ENCODE measurements at places on chromosomes 3 and 15. TPM values are rescaled to one million over a fixed set of nuclear protein-coding genes. Genes with fewer than 3 reads are reported as not detected.

DNA sequence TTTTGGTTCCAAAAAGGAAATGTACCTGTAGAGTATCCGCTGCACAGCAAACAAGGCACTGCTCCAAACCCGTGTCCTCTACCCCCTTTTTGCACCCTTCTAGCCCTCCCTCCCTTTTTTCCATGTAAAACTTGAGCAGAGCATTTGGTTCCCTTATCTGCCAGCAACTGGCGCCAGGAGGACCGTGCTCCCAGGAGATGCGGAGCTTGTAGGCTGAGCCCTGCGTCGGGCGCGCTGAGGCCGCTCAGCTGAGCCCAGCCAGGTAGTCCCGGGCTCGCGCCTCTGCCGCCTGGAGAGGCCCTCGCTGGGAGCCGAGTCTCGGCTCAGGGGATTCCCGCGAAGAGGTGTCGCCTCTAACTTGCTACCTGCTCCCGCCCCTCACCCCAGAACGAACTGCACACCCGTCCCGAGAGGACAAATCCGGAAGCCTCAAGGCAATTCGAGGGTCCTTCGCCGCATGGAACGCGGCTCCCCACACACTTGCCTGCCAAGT lies 575 bp downstream of the TRPM7 start:
- peak; percentile 48 for DNase-seq

Gene AMIGO3
- total RNA-seq, result 4.2 TPM

- DNase-seq, result no peak
Observed at GRCh38 chr15:53675832-53676231, 83.6 kb downstream of the WDR72 start.

DNA sequence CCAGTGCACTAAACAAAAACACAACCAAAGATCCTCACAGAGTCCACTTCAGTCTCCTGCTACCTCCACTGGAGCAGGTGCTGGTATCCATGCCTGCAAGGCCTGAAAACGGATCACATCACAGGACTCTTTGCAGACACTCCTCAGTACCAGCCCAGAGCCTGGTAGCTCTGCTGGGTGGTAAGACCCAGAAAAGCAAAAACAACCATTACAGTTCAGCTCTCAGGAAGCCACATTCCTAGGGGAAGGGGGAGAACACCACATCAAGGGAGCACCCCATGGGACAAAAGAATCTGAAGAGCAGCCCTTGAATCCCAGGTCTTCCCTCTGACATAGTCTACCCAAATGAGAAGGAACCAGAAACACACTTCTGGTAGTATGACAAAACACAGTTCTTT lies 52.5 kb upstream of the PFN2 start:
- no peak for DNase-seq

DNA sequence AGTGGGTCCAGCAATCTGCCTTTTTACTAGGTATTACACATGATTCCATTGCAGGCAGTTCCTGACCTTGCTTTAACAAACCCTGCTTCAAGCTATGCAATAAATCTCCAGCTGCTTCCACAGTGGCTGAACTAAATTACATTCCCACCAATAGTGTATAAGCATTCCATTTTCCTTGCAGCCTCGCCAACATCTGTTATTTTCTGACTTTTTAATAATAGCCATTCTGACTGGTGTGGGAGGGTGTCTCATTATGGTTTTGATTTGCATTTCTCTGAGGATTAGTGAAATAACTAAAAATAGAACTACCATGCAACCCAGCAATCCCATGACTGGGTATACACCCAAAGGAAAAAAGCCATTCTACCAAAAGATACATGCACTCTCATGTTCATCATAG lies 36.4 kb upstream of the DNAJC13 start:
- DNase-seq, result no peak

- no peak for DNase-seq
Observed at GRCh38 chr15:88133795-88134194, 122.7 kb downstream of the NTRK3 start.

GRCh38 chr3:197465996-197466549 lies 89.7 kb downstream of the BDH1 start:
- DNase-seq, result no peak

DNA sequence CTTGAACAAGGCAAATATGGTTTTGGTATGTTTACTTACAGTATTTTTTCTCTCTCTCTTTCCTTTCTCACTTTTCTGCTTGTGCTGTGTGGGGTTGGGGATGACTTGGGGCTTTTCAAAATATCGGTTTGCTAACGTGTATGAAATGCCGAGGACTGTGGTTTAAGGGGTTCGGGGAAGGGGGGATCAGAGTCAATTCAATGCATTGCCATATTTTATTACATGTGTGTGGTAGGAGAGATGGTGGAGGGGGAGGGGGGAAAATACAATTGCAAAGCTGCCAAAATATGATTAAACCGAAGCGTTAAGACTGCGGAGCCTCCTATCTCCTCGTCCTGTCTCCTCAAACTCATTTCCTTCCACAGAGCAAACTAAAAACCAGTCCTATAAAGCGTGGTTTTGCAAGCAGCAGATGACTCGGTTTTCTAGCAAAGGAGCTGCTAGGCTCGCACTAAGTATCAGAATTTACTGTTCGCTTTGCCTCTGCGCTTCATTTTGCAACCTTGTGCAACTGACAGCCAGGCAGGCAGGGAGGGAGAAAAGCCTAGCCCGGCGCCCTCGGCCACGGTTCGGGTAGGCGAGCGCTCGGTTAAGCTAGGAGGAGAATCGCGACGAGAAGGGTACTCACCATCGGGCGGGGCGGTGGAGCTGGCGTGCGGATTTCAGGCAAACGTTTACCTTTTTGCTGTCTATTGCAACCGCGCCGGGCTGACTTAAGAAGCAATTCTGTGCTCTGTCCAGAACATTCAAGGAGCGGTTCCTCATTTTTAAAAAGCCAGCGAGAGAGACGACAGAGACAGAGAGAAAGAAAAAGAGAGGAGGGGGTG lies 4.0 kb upstream of the NR2F2 start:
- peak; percentile 82 for DNase-seq

- peak; percentile 36 for DNase-seq
Observed at GRCh38 chr3:141152801-141153678, 78.6 kb upstream of the PXYLP1 start.
